ENCODE measurements at places on chromosomes 16 and 17. TPM values are rescaled to one million over a fixed set of nuclear protein-coding genes. Genes with fewer than 3 reads are reported as not detected.

Gene CCL2
- 3.1 TPM for total RNA-seq

- no peak for ATAC-seq
These were observed 101.1 kb downstream of the CMIP start for GRCh38 chr16:81545470-81546250.

DNA sequence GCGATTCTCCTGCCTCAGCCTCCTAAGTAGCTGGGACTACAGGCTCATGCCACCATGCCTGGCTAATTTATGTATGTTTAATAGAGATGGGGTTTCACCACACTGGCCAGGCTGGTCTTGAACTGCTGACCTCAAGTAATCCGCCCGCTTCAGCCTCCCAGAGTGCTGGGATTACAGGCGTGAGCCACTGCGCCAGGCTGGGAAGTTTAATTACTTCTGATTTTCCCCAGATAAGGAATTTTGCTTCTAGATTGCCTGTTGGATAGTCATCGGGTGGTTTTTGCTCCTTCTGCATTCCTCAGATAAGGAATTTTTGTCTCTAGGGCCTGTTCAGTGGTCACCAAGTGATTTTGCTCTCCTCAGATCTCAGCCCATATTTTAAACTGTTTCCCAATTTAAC lies 112.5 kb downstream of the MAP2K4 start:
- ATAC-seq, result no peak

GRCh38 chr16:10883004-10883403 lies 6.0 kb downstream of the CIITA start:
- ATAC-seq, result no peak

- no peak for ATAC-seq
These were observed 33.5 kb downstream of the ADAM11 start for GRCh38 chr17:44792276-44792675.

Gene KAT7
- total RNA-seq, result 37.5 TPM

GRCh38 chr17:27579897-27580321 lies 51.1 kb upstream of the LGALS9 start:
- no peak for ATAC-seq

DNA sequence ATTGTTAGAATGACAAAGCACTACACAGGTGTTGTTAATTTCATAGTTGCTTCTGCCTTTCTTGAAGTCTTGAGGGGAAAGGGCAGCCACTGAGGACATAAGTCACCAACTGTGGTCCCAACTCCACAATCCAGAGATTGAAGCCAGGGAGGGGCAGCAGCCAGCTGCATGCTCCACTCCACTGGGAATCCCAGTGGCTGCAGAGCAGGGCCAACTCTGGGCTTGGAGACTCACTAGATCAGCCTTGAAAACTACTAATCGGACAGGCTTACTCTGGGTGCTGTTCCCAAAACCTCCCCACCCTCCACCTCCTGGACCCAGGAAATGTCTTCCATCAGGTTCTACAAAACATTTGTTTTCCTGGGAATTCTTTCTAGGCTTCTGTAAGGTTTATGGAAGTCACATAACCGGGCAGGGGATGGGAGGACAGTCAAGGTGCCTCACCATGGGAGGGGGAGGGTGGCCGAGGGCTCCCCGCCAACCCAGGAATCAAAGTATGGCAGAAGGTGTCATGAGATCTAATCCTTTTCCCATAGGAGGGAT lies 68.0 kb downstream of the MYH13 start:
- ATAC-seq, result no peak

- ATAC-seq, result peak; percentile 19
These were observed 88.8 kb downstream of the LITAF start for GRCh38 chr16:11497851-11498289.

Gene HSD17B1
- 3.5 TPM for total RNA-seq

Gene VAT1
- total RNA-seq, result 426 TPM

GRCh38 chr16:83958137-83958845 lies 5.3 kb downstream of the OSGIN1 start:
- ATAC-seq, result no peak

DNA sequence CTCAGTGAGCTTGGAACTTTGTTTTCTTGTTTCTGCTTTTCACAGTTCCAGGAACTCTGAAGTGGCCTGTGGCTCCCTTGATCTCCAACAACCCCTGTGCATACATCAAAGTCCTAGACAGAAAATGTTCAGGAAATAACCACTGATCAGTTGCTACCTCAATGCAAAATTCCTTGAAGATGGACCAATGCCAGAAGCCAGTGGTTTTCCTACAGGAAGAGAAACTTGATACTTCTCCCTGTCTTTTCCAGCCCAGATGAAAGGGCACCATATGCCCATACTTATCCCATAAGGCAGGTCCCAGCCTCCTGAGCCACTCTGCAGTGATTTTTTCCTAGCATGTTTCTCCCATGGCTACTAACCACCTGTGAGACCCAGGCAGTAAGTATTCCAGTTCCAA lies 12.3 kb upstream of the CDRT4 start:
- ATAC-seq, result peak; percentile 22

GRCh38 chr16:86019446-86020047 lies 120.6 kb downstream of the IRF8 start:
- no peak for ATAC-seq

GRCh38 chr17:60526726-60527125 lies 684 bp upstream of the APPBP2 start:
- no peak for ATAC-seq

GRCh38 chr16:19417640-19418039 lies at the start of gene TMC5:
Gene TMC5, plus strand, starts transcription at chr16:19417883. Its CDS starts 22,156 bp downstream, at chr16:19440039.
- ATAC-seq, result no peak

Measured in motor neuron (in vitro differentiated cells).